ENCODE measurements at places on chromosomes 1 and 21.

DNA sequence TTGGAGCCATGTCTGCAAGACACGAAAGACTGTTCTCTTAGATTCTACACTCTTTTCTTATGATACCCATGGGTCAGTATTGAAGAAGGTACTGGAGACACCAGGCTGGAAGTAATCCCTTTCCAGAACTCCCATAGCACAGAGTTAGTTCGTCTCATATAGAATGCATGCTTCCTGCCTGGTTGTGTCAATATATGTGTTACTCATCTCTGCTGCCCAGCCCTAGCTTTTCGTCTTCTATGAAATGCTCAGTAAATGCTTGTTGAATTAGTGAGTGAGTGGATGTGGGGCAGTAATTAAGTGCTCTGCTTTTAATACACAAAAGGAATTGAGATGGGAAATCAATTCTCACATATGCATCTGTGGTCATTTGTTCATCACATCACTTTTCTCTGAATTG, 32.1 kb downstream of the ADCY10 start:
- peak; percentile 32 for DNase-seq

DNA sequence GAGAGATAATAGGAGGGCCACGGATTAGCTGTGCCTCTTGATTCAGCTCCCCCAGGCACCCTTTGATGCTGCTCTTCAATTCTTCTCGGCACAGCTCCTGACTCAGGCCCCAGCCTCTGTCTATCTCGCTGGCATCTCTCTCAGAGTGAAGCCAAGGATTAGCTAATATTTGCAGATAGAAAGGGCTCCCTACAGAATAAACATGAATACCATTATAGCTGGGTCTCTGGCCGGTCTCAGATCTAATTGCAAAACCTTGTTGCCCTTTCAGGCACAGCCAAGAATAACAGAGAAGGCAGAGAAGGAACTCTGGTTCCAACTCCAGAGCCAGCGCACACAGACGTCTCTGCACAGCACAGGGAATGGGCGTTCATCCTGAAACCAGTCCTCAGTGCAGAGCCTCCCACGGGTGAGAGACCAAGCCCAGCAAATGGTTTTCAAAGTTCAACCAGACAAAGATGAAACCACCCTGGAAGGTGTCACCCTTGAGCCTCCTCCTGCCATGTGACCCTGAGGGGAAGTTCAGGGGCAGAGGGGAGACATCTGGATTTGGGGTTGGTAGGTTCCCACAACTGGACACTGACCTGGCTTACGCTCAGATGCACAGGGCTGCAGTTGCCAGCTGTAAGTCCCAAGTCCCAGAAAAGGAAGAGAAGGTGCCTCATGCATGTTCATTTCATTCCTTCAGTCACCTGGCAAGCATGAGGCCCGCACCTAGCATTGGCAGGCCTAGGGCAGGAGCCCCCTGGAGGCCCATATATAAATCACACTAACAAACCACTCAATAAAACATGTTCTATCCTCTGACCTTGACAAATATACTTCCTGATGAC, 394.0 kb downstream of the NPHP4 start:
- DNase-seq: no peak

- DNase-seq: peak; percentile 12
Observed at GRCh38 chr21:32147041-32147440, 131.8 kb downstream of the MIS18A start.

DNA sequence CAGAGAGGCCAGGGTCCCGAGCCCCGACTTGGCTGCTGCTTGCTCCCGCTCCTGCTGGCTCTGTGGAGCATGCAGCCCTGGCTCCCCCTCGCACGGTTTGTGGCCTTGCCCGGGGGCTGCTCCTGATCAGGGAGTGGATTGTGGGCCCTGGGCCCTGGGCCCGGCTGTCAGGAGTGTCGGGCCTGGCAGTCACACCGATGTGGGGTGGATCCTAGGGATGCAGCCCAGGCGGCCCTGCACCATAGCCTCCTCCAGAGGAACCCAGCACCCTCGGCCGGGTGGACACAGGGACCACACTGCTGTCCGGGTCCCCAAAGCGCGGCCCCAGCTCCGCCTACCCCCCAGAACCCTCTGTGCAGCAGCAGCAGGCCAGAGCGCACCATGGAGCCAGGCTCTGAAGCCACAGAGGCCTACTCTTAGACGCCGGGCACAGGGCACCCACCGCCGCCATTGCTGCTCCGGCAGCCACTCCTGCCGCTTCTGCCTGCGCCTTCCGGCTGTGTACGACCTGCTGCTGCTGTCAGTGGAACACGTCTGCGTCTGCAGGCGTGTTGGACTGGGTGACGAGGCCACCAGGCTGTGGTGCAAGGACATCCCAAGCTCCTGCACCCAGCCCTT, 9.4 kb downstream of the SLX9 start:
- no peak for DNase-seq

- DNase-seq: no peak
Observed at GRCh38 chr1:203548892-203549291, 54.9 kb downstream of the OPTC start.

- peak; percentile 65 for DNase-seq
Observed at GRCh38 chr1:231590453-231591198, 36.0 kb upstream of the DISC1 start.

DNA sequence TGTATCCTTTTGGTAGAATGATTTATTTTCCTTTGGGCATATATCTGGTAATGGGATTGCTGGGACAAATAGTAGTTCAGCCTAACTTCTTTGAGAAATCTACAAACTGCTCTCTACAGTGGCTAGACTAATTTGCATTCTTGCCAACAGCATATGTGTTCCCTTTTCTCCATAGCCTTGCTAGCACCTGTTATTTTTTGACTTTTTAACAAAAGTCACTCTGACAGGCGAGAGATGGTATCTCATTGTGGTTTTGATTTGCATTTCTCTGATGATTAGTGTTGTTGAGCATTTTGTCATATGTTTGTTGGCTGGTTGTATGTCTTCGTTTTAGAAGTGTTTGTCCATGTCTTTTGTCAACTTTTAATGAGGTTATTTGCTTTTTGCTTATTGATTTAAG, 99.8 kb downstream of the UCK2 start:
- no peak for DNase-seq

GRCh38 chr1:229941160-229941559, 125.9 kb upstream of the GALNT2 start:
- DNase-seq: no peak

DNA sequence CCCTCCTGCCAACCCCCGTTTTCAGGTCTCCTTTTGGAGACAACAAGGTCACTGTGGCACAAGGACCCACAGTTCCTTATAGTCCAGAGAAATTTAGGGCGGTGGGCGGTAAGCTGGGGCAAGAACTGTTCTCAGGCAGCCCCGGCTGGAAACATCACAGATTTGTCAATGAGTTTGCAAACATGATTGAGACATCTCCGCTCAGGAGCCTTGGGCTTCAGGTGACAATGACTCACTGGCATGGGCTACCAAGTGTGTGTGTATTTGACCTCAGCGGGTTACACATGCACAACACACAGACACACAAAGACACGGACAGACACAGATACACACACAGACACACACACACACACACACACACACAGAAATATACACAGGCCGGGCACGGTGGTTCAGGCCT, 58.2 kb upstream of the ABCG1 start:
- no peak for DNase-seq

GRCh38 chr21:28856588-28857250, 136.0 kb downstream of the LTN1 start:
- DNase-seq: no peak
